ENCODE measurements at places on chromosomes 3 and 15. TPM values are rescaled to one million over a fixed set of nuclear protein-coding genes. Genes with fewer than 3 reads are reported as not detected.

GRCh38 chr3:15754047-15754446 is 43.7 kb downstream of the ANKRD28 start:
- DNase-seq: no peak

The CD200R1 gene
- not detected for total RNA-seq

The TUSC7 gene
- not detected for total RNA-seq

The CCDC174 gene
- total RNA-seq: 10.5 TPM

All from HFFc6 (cell line).